ENCODE measurements at places on chromosomes 1 and 21.

- no peak for DNase-seq
These were observed at the start of gene SLAMF1 for GRCh38 chr1:160646711-160647328. SLAMF1 (minus strand) TSS chr1:160647044; CDS start chr1:160646945, 99 bp downstream.

GRCh38 chr1:53069265-53069662 is 7.3 kb downstream of the PODN start:
- no peak for DNase-seq

- no peak for DNase-seq
These were observed 37.0 kb upstream of the PDE9A start for GRCh38 chr21:42616446-42616845.

- no peak for DNase-seq
These were observed 95.0 kb downstream of the GLIS1 start for GRCh38 chr1:53643881-53644390.

DNA sequence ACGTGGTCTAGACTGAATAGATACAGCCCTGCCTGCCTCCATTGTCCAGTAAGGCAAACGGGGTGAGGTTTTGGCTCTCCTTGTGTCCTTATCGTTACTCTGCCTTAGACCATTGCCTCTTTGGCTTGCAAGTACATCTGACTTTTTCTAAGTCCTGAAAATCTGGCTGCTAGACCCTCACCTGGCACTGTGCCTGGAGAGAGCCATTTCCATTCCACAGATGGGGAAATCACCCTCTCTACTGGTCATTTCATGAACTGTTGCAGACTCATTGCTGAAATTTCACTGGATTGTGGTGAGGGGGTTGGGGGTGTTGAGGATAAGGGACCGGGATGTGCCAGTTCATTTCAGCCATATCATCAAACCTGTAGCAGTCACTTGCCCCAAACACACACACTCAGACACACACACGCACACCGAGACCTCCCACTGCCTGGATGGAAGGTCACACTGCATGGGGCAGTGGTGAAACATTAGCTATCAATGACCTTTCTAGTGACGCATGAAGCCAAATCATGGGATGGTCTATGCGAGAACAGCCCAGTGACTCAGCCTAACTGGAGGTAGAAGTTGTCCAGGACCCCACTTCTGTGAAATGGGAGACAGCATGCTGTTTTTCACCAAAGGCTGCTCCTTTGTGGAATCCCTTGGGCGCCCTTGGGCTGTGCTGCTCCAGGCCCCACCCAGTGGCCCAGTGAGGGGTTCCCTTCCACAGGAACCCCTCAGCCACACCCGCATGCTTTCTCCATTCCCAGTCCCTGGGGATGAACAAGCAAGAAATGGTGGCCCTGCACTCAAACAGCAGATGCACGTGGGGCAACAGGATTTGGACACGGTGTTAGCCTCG is 34.9 kb upstream of the VASH2 start:
- DNase-seq: no peak

DNA sequence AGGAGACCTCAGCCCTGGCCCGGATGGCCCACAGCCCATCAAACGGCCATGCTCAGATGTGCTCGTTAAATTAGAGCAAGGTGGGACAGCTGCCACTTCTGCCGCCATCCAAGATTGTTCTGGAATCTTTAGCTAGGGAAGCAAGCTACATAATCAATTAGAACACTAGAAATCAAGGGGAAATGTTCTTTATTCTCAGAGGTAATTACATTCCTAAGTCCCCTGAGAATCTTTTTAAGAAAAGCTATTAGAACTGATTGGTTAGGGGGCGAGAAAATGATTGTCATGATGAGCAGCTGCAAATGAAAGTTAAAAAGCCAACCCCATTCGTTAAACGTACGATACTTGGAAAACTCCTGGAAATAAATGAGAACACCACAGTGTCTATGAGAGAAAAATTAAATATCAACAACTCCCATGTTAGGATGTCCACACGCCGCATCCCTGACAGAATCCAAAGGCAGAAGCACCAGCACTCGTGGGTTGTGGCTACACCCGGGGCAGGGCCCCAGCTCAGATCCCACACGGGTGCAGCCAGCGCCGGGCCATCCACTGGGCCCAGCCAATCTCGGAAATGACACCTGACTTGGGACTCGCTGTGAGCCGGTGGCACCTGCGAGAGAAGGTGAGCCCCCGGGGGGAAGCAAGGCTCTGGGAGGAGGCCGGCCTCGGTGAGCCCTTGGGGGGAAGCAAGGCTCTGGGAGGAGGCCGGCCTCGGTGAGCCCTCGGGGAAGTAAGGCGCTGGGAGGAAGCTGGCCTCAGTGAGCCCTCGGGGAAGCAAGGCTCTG is 37.6 kb downstream of the KRTAP10-1 start:
- DNase-seq: no peak

DNA sequence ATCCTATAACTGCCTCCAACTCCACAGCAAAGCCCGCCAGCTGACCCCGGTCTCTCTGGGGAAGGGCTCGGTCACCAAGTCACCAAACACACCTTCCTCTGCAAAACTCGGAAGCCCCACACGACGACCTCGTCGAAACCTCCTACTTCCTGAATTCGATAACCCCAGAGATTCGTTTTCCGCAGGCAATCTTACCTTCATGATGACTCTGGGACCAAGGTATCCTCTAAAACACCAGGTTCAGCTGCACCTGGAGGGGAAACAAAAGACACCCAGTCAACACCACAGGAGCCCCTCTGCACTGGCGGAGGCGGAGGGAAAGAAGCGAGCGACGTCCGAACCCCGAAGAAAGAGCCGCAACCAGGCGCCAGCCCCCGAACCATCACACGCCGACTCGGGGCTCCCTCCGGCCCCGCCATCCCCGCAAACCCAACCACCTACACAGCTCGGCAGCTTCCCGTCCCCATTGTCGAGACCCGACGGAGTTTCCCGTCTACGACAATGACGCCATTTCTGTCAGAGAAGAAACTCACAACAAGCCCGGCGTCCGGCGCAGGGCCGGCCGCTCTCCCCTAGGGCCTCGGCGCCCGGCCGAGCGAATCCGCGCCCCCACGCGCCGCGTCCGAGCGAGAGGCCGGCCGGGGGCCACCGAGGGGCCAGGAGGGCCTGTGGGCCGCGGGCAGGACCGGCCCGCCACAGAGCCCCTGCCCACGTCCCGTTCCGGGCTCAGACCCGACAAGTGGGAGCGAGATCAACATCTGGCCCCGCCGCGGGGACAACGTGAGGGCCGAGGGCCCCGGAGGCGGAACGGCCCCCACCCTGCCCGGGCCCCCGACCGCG is 1.0 kb downstream of the ARID4B start:
- peak; percentile 35 for DNase-seq

- DNase-seq: no peak
These were observed 26.8 kb downstream of the EGLN1 start for GRCh38 chr1:231395076-231395997.

DNA sequence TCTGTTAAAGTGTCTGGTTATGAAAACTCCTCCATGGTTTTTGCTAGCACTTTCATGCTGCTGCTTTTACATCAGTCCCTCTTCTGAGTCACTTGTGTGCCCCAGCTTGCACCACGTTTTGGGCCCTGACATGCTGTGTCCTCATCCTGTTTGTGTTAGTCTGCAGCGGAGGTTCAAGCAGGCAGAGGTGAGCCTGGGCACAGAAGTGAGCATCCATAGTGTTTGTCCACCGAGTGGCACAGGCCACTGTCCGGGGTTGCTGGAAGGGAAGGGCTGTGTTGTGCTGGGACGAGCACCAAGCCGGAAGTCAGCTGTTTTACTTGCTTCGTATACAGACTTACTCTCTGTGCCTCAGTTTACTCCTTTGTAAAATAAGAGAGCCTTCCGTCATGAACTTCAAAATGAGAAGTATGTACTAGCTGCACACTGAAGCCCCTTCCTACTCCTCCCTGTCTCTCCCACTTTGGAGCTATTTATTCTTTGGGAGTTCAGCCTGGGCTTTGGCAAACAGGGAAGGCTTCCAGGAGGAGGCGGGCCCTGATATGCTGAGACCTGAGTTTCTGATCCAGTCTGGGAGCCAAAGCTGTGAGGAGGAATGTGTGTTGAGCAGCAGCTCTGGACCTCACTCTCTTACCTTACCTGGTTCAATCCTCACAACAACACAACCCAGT is 10.7 kb upstream of the LAPTM5 start:
- no peak for DNase-seq

DNA sequence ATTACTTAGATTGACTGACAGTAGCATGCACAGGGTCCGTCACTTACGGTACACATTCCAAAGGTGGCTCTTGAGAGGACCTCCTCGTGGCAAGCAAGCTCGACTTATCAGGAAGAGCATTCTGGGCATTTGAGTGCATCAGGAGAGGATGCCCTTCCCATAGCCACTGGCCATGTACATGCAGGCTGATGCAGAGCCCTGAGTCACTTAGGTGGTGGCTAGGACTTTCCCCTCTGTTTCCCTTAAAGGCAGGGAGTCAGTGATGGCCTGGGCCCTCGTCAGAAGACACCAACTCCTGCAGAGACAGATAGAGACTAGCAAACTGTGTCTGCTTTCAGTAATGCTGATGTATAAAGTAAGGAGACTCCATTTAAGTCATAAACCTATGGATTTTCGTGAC is 12.9 kb downstream of the EXO1 start:
- no peak for DNase-seq

DNA sequence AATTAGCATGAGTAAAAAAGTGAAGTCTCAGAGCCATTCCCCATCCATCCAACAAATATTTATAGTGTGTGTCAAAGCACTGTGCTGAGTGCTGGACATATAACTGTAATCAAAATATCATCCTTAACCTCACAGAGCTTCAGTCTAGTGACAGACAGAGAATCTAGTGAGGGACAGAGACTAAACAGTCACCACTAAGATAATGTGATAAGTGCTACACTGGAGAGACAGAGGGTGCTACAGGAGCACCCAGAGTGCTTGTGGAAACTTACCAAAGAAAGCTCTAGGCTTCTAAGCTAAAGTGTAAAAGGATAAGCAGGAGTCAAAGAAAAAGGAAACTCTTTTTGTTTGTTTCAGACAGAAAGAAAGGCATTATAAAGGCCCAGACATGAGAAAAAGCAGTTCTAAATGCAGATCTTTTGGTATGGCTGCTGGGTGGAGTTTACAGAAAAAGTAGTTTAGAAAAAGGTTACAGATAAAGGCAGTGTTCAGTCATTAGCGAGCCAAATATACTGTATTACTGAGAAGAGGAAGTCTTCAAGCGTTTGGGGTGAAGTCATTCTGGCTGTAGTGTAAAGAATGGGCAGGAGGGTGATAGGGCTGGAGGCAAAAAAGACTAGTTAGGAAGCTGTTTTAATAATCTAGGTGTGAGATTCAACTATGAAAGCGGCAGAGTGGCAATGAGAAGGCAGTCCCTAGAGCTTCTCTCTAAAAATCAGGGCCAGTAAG is 83.8 kb downstream of the SCMH1 start:
- no peak for DNase-seq

- DNase-seq: no peak
These were observed 46.0 kb downstream of the RHOU start for GRCh38 chr1:228781161-228781808.

DNA sequence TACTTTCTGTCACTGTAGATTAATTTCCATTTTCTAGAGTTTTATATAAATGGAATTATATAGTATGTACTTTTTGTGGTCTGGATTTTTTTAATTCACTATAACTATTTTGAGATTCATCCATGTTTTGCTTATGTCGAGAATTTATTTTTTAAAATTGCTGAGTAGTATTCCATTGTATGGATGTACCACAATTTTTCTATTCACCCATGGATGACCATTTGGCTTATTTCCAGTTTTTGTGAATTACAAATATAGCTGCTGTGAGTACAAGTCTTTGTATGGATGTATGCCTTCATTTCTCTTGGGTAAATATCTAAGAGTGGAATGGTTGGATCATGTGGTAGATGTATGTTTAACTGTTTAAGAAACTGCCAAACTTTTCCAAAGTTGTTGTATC is 3.7 kb upstream of the THEM4 start:
- DNase-seq: no peak

DNA sequence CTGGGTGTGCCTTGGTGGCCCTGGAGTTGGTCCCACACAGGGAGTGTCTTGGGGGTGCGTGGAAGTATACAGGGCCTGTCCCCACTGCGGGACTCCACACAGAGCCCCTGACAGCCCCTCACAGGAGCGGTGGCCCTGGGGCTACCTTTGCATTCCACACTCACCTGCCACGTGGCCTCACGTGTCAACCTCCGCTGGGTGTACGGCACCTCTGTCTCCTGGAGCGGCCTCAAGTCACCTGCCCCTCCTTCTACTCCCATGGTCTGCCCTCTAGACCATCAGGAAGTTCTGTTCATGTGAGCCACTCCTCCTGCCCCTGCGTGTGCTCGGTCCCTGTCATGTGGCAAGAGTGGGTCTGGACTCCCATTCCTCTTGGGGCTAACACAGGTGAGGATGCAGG is 58.6 kb downstream of the FAAP20 start:
- no peak for DNase-seq

- DNase-seq: no peak
These were observed 1384.6 kb downstream of the MRPL39 start for GRCh38 chr21:24222676-24223075.

DNA sequence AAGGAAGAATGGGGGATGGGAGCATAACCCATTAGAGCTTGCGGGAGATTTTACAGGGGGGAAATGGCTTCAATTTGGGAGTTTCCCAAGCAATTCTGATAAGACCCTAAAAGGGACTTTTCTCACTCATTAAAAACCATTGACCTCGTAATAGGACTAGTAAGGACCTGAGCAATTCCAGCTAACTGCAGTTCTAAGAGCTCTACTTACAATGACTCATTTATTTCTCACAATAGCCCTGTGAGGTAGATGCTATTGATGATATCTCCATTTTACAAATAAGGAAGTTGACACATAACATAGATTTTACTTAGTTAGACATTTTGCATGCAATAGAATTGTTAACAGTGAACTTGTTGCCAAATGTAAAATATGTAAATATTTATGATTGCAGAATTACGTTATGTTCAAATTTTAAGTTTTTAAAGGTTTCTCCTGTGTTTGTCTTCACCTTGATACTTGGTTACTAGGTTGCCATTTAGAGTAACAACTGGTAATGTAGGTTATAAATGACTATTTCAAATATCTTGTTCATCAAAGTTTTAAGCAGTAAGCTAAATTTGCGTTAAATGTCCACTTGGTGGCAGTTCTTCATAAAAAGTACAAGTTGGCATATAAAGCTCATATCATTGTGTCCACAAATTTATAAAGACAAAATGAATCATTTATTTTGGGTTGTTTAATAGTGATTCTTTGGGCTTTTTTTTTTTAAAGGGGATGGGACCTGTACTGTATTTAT is 182.0 kb downstream of the PLA2G4A start:
- no peak for DNase-seq

- DNase-seq: no peak
These were observed 50.9 kb upstream of the NR5A2 start for GRCh38 chr1:199976496-199977144.

All from stimulated activated CD4-positive, alpha-beta T cell treated with anti-CD3 and anti-CD28 coated beads, Interleukin-1b, Interleukin-23, amount 100 ng/mL, for 1 hour (primary cell).